ENCODE measurements at places on chromosomes 12 and 14. TPM values are rescaled to one million over a fixed set of nuclear protein-coding genes. Genes with fewer than 3 reads are reported as not detected.
A peak's percentile ranks its signal among the peaks of the same experiment; 100 is the strongest.

- DNase-seq: no peak
Observed at GRCh38 chr12:52366738-52367485, at the start of gene KRT85. KRT85 (minus strand) TSS chr12:52367481; CDS start chr12:52367405, 76 bp downstream.

DNA sequence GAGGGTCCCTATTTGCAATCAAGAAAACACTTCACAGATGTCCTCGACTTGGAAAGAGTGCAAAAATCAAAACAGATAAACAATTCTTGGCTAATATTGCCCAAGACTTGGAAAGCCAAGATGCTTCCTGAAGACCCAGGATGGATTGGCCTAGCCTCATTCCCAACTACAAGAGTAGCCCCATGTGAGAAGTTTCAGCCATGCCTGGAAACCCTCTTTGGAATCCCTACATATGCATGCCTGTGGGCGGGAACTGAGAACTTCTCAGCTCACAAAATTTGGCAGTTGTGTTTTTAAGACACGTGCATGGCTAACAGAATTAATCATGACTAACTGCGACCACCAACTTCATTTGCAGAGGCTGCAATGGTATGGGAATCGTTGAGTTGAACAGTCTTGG lies 283.2 kb upstream of the TBX3 start:
- no peak for DNase-seq

GRCh38 chr12:42810006-42810405 lies 220.5 kb upstream of the PRICKLE1 start:
- DNase-seq: no peak

- no peak for DNase-seq
Observed at GRCh38 chr12:101172316-101172715, 37.7 kb downstream of the SLC5A8 start.

GRCh38 chr12:20656600-20656999 lies 38.5 kb upstream of the SLCO1C1 start:
- no peak for DNase-seq

GRCh38 chr14:70807898-70808415 lies 1.4 kb downstream of the MAP3K9 start:
- DNase-seq: peak; percentile 17

GRCh38 chr14:34324363-34324795 lies 137.7 kb downstream of the SPTSSA start:
- DNase-seq: peak; percentile 22

The ABCC9 gene
- total RNA-seq: 33.3 TPM

Measured in mucosa of gallbladder (tissue), 1 donor.